ENCODE measurements at places on chromosomes 4 and X. TPM values are rescaled to one million over a fixed set of nuclear protein-coding genes. Genes with fewer than 3 reads are reported as not detected.

DNA sequence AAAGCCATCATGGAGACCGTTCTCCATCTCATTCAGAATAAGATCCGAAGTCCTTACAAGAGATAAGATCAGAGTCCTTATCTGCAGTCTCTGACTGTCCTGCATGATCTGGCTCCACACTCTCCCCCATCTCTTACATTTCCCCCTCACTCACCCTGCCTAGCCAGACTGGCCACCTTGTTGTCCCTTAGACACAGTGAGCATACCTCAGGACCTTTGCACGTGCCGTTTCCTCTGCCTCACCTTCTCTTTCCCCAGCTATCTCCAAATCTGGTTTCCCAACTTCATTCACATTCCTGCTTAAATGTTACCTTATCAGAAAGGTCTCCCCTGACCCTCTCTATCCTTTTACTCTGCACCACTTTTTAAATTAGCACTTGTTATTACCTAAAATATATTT is 44.0 kb downstream of the KLHL5 start:
- no peak for DNase-seq
- H3K27ac ChIP-seq, result no peak overlapping the region
- peaks cover 17% of the 10 kb centered on the region for H3K36me3 ChIP-seq
- no peaks in the 10 kb centered on the region for H3K27me3 ChIP-seq

- H3K27ac ChIP-seq, result no peak overlapping the region
- no peak for DNase-seq
- H3K27me3 ChIP-seq, result no peaks in the 10 kb centered on the region
- no peaks in the 10 kb centered on the region for H3K36me3 ChIP-seq
Observed at GRCh38 chr4:90293320-90293719, 166.1 kb downstream of the CCSER1 start.

GRCh38 chr4:185921583-185922555 is 109.9 kb upstream of the SORBS2 start:
- no peak overlapping the region for H3K27ac ChIP-seq
- H3K36me3 ChIP-seq, result no peaks in the 10 kb centered on the region
- peaks cover 20% of the 10 kb centered on the region for H3K27me3 ChIP-seq
- peak overlapping the region; percentile 43 for H3K4me3 ChIP-seq
- DNase-seq, result no peak

- no peak for DNase-seq
- no peak overlapping the region for H3K27ac ChIP-seq
- H3K4me3 ChIP-seq, result no peak overlapping the region
- H3K27me3 ChIP-seq, result peaks cover 15% of the 10 kb centered on the region
Observed at GRCh38 chrX:69142788-69143469, 22.3 kb downstream of the PJA1 start.

- no peaks in the 10 kb centered on the region for H3K27me3 ChIP-seq
- no peaks in the 10 kb centered on the region for H3K36me3 ChIP-seq
- peak; percentile 43 for DNase-seq
- H3K4me1 ChIP-seq, result peaks cover 53% of the 10 kb centered on the region
Observed at GRCh38 chrX:47501226-47502074, 18.4 kb upstream of the ZNF41 start.

Gene SSX3
- not detected for total RNA-seq

Gene BMPR1B
- not detected for total RNA-seq

Gene ATP2B3
- not detected for total RNA-seq
